Astrocyte (in vitro differentiated cells and primary cell): ENCODE measurements at places on chromosomes 3 and 15. TPM values are rescaled to one million over a fixed set of nuclear protein-coding genes. Genes with fewer than 3 reads are reported as not detected.
A peak's percentile ranks its signal among the peaks of the same experiment; 100 is the strongest.

The GUCA1C gene
- not detected in 2 replicates for total RNA-seq

The B3GALNT1 gene
- 11.1 and 12.8 TPM in 2 replicates for total RNA-seq

GRCh38 chr3:14120111-14120920, 4.4 kb downstream of the CHCHD4 start:
- no peak for DNase-seq

- no peak for DNase-seq
These were observed 19.0 kb downstream of the MESD start for GRCh38 chr15:80970658-80971057.

DNA sequence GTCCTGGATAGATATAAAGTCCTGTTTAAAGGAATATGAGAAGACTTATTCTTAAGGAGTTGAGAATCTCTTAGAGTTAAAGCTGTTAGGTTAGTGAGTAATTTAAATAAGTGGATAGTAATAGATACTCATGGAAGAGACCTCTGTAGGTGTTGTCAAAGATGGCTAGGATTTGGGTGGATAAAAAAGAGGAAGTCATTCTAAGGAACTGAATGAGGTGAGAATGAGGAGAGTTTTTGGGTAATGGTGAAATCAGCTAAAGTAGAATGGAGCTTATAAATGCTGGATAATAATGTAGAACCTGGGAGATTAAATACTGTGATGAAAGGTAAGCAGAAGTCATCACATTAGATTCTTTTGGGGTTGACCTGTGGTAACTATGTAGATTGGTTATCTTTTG, 8.1 kb downstream of the ARIH1 start:
- no peak for DNase-seq

- peak; percentile 85 for DNase-seq
These were observed 194.4 kb downstream of the MEIS2 start for GRCh38 chr15:36905908-36906307.

DNA sequence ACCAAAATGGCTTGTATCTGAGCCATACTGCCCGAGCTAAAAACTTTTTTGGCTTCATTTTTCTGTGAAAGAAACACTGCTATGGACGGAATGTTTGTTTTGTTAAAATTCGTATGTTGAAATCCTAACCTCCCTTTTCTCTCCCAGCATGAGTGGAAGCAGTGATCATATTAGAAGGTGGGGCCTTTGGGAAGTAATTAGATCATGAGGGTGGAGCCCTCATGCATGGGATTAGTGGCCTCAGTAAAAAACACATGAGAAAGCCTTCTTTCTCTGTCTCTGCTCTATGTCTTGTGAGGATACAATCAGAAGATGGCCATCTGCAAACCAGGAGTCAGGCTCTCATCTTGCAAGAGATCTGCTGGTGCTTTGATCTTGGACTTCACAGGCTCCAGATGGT, 7.4 kb upstream of the FNDC3B start:
- DNase-seq, result no peak

- peak; percentile 88 for DNase-seq
These were observed 361.0 kb downstream of the SHQ1 start for GRCh38 chr3:72487078-72487765.

DNA sequence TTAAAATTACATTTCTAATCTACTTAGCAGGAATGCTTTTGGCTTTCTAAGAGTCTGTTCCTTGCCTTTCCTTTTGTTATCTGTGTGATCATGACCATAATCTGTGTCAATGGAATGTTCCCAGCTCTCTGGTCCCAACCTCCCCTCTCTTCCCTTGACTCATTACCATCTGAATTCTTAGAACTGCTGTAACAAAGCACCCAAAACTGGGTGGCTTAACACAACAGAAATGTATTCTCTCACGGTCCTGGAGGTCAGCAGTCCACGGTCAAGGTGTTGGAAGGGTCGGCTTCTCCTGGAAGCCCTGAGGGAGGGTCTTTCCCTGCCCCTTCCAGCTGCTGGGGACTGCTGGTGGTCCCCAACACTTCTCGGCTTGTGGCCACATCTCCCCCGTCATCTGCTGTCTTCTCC, 81.1 kb downstream of the LRRK1 start:
- DNase-seq, result peak; percentile 60

GRCh38 chr15:62050115-62050514, 10.1 kb downstream of the VPS13C start:
- no peak for DNase-seq

DNA sequence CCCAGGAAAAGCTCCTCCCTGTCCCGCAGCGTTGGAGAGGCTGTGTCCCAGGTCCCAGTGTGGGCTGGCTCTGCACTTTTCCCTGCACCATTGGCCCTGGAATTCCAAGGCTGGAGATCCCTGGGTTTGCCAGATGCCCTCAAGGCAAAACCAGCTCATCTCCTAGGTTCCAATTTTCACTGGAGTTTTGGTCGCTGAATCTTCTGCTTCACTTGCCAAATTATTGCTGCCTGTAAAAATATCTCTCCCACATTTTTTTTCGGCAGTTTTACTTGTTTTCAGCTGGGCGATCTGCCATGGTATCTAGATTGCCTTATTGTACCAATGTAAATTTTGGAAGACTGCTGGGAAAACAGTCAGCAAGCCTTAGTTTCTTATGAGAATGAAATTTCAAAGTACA, 150.9 kb upstream of the ATP10A start:
- DNase-seq, result no peak

GRCh38 chr15:60574801-60575631, 96.1 kb upstream of the ICE2 start:
- DNase-seq, result no peak

The STRIT1 gene
- total RNA-seq, result not detected in 2 replicates

The HIGD2B gene
- total RNA-seq, result not detected in 2 replicates

DNA sequence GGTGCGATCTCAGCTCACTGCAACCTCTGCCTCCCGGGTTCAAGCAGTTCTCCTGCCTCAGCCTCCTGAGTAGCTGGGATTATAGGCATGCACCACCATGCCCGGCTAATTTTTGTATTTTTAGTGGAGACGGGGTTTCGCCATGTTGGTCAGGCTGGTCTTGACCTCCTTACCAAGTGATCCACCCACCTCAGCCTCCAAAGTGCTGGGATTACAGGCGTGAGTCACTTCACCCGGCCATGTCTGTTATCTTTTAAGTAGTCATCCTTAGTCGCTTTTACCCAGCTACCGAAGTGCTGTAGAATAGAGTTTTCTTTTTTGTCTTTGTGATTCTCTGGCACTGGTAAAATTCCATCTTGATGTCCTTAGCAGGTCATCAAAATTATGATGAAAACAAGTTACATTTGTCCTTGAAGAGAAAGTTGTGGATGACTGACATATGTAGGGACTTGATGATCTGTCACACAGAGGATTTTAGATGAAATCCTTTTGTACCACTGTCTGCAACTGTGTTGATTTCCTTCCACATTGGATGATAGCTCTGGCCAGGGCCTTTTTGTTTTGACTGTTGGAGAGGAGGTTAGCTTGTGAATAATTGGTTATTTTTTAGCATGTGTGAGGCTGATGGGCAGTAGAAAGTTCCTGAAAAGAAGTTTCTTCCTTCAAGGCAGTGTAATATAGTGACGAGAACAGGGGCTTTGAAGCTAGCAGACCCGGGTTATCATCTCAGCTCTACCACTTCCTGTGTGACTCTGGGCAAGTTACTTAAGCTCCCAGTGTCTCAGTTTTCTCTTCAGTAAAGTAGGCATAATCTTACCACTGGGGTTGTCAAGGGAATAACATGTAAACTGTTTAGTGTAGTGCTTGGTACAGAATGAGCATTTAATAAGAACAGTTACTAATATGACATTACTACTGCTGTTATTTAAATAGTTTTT, 18.8 kb downstream of the ATG7 start:
- peak; percentile 74 for DNase-seq

GRCh38 chr3:29606416-29606815, 325.5 kb downstream of the RBMS3 start:
- DNase-seq, result no peak

DNA sequence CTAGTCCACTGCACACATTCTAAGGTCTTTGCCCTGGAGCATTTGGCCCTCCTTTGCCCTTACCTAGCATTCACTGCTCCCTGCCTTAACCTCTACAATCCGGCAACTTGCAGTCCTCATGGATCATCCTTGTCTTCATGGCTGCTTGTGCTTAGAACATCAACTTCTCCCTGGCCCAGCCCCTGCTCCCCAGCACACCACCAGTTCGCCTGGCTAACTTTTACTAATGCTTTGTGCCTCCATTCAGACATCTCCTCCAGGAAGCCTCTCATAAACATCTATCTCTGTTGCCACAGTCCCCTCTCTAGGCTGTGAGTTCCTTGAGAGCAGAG, 57.1 kb downstream of the AAGAB start:
- no peak for DNase-seq

DNA sequence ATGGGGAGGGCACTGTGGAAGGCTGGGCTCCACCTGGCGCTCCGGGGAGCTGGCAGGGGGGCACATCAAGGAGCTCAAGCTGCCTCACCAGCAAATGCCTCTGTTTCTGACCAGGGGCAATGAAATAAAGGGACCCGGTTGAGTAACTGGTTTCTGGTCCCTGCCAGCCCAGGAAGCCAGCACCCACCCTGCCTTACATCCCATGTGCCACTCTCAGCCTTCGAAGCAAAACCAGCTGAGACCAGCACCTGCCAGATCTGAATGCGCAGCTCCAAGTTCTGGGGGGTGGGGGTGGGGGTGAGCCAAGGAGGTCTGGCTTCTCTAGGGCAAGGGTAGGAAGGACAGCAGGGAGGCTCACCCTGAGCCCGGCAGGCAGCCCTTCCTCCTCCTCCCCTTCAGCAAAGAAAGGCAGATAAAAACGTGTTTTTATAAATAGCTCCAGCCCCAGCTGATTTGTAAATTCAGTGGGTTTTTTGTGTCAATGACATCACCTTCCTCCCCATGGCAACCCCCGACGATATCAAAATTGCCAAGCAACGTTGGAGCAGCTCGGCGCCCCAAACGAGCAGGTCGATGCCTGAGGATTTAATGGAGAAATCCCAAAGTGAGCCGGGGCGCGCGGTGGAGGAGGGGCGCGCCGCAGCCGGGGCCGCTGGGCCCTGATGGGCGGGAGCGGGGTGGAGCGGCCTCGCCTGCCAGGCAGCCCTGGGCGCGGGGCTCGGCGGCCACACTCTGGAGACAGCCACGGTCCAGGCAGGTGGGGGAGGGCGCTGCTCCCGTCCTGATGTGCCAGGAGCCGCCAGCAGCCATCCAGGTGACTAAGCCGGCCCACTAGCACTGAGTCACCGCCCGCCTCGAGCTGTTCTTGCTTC, at the start of gene PAK6:
Gene PAK6, plus strand, starts transcription at position 532 of the 872 bp plus-strand sequence. CDS start 25,723 bp downstream, outside the sequence.
- DNase-seq, result peak; percentile 30

DNA sequence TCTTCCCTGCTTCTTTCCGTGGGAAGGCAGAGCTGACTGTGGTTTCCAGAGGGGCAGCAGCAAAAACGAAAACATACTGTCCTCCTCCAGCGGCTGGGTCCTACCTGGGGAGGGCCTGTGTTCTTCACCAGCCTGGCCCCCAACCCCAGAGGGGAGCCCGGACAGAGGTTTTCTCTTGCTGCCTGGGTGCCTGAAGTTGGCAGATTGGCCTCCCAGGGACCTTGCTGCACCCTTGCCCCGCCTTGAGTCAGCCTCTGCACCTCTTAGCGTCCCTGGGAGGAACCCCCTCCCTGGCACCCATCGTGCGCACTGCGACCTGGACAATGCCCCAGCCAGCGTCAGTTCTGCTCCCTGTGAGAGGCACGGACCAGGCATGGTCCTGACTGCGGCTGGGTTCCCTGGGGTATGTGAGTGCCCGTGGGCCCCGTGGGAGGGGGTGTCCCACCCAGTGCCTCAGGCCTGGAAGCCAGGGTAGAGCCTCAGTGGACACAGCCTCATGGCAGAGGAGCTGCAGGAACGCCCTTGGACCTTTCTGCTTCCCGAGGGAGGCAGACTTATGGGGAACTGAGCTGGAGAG, 56.8 kb upstream of the PRR23E start:
- no peak for DNase-seq

The MCTP2 gene
- total RNA-seq, result 2.6 and 4.5 TPM in 2 replicates

DNA sequence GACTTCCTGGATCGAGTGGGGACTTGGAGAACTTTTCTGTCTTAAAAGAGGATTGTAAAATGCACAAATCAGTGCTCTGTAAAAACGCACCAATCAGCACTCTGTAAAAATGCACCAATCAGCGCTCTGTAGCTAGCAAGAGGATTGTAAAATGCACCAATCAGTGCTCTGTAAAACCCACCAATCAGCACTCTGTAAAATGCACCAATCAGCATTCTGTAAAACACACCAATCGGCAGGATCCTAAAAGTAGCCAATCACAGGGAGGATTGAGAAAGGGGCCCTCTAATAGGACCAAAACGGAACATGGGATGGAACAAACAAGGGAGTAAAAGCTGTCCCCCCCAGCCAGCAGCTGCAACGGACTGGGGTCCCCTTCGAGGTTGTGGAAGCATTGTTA, 587.4 kb upstream of the ALCAM start:
- DNase-seq, result no peak

DNA sequence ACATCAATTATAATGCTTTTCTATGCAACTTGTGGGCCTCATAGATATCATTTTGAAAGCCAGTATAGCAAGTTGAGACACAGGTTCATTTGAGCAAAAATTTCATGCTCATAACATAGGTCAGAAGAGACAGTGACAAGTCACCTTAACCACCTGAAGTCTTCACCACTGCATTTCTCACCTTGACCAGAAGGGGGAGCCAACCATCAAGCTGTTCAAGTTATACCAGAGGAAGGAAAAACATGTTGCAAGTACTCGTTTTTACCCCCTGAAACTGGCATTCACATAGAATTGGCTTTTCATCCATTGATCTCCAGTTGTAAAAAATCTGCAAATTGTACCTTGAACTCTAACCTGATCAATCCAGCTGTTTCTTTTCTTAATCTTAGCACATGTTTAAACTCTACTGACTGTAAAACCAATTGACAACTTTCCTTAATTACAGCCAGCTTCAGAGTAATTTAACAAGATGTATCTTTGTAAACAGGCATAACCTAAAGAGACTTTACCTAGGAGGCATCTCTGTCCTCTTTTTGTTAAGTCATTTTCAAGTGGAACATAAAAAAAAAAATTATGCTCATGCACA, 1.4 kb downstream of the LMOD3 start:
- DNase-seq, result peak; percentile 46

DNA sequence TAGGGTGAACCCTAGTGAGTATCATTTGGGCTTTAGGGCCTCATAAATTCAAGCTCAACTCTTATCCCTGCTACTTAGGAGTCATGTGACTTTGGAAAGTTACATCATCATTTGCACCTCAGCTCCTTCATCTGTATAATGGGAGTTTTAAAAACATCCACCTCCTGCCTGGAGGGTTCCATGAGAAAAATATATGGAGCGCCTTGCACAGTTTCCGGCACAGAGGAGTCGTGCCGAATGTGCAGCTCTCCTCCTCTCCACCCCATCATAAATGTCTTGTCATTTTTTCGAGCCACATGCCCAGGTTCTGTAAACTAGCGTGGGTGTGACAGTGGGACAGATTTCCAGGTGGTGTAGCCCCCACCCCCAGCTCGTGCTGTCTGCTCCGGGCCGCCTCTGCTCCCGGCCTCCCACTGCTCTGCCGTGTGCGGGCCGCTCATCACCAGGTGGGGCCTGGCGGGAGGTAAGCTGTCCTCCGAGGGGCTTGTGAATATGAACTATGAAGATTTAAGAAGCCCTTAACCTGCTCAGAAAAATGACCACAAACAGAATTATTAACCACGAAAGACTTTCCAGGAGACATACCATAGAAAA, 90.4 kb downstream of the TOP2B start:
- no peak for DNase-seq

The NR1I2 gene
- total RNA-seq, result not detected in 2 replicates

- DNase-seq, result no peak
These were observed 58.9 kb upstream of the FURIN start for GRCh38 chr15:90809536-90809935.
